ENCODE measurements at places on chromosomes 4 and X.

- DNase-seq = no peak
These were observed 476.9 kb upstream of the SLIT2 start for GRCh38 chr4:19774690-19775256.

DNA sequence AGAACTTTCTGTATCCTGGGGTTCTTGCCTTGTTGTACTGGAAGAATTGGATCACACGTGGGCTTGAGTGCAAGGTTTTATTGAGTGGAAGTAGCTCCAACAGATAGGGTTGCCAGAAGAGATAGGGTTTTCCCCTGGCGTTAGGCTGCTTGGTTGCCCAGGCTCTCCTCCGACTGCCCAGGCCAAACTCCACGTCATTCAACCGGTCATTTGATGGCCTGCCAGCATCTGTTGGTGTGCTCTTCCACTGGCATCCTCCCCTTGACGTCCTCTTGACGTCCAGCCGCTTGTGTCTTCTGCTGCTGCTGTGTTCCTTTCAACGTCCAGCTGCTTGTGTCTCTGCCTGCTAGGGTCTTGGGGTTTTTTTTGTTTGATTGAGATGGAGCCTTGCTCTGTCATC lies 340.3 kb upstream of the ZCCHC13 start:
- no peak for DNase-seq

DNA sequence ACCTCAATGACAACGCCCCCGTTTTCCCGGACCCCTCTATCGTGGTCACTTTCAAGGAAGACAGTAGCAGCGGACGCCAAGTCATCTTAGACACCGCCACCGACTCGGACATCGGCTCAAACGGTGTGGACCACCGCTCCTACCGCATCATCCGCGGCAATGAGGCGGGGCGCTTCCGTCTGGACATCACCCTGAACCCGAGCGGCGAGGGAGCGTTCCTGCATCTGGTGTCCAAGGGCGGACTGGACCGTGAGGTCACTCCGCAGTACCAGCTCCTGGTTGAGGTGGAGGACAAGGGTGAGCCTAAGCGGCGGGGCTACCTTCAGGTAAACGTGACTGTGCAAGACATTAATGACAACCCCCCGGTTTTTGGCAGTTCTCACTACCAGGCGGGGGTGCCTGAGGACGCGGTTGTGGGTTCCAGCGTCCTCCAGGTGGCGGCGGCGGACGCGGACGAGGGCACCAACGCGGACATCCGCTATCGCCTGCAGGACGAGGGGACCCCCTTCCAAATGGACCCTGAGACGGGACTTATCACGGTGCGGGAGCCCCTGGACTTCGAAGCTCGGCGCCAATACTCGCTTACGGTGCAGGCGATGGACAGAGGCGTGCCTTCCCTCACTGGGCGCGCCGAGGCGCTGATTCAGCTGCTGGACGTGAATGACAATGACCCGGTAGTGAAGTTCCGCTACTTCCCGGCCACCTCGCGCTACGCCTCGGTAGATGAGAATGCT lies 2.2 kb downstream of the FAT4 start:
- DNase-seq = no peak

- DNase-seq = no peak
These were observed 65.3 kb downstream of the PALLD start for GRCh38 chr4:168562041-168562571.

- DNase-seq = no peak
These were observed 31.4 kb downstream of the TBC1D9 start for GRCh38 chr4:140724760-140725159.

DNA sequence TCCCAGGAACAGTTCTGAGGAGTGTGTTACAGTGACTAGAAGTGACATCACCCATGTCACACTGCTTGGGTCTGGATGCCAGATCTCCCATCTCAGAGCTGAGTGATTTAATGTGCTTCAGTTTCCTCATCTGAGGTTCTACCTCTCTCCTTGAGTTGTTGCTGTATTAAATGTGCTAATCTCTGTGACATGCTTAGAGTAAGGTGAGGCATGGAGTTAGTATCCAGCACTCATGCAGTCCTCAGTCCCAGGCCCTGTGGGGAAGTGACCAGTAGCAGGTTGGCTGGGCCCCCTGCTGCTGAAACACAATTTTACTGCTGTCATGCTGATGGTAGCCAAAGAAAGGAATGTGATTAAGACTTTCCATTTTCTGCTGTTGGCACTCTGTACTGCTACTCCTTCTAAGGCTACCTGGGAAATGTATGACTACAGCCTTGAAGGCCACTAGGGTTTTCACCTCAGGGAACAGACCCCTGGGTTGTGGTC lies 639.6 kb downstream of the MID1IP1 start:
- no peak for DNase-seq

- no peak for DNase-seq
These were observed 9.2 kb downstream of the PDE6B start for GRCh38 chr4:634599-634985.
